ENCODE measurements at places on chromosomes 4 and X.

DNA sequence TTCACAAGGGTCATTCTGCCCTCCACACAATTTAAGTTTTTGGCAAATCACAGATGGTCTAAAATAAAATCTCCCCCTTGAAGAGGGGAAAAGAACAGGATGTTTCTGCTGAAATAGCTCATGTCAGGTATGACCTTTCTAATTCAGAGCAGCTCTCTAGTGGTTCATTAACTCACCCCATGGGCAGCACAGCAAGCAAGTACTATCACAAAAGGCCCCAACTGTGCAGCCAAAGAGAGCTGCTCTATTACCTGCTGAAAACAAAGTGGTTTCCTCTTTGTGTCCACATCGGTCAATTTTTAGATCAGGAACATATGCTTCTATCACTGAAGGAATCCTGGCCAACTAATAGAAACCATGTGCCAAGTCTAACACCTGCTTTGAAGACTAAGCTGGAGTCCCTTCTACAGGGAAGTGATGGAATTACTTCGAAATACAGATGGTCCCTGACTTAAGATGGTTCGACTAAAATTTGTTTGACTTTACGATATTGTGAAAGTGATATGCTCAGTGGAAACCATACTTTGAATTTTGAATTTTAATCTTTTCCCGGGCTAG is 164.3 kb downstream of the ENOX2 start:
- no peak for DNase-seq

GRCh38 chr4:38106311-38106710 is 146.1 kb downstream of the PTTG2 start:
- no peak for DNase-seq

GRCh38 chr4:4379540-4380087 is 7.3 kb upstream of the NSG1 start:
- no peak for DNase-seq

GRCh38 chr4:146260521-146260920 is 46.2 kb downstream of the REELD1 start:
- DNase-seq, result no peak

DNA sequence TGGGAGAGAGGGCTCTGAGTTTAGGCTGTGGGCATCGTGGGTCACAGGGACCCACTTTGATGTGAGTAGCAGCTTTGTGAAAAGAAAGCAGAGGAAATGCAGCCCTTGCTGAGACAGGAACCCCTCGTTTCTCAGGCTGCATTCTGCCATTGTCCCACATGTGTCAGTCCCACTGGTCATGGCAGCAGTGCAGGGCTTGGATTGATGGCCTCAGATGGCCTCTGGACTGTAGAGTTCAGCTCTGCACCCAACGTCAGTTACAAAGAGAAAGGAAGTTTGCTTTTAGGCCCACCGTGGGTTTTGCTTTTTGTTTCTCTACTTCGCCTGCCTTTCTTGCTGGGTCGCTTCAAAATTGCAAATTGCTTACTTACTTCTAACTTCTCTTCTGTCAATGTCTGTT is 248.3 kb upstream of the KLF3 start:
- DNase-seq, result no peak

DNA sequence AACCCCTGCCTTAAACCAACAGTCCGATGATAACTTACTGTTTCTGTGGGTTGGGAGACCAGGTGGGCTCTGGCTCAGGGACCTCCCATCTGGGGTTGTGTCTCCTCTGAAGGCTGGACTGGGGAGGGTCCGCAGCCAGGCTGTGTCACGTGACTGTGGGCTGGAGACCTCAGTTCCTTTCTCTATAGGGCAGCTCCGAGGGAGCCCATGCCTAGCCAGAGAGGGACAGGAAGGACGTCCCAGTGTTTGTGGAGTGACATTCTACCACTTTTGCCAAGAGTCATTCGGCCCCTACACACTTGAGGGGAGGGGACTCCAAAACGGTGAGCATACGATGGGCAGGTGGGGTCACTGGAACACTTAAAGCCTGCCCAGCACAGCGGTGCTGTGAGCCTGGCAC is 4.5 kb downstream of the PCGF3 start:
- no peak for DNase-seq

GRCh38 chr4:37715889-37716402 is 29.8 kb upstream of the RELL1 start:
- no peak for DNase-seq

DNA sequence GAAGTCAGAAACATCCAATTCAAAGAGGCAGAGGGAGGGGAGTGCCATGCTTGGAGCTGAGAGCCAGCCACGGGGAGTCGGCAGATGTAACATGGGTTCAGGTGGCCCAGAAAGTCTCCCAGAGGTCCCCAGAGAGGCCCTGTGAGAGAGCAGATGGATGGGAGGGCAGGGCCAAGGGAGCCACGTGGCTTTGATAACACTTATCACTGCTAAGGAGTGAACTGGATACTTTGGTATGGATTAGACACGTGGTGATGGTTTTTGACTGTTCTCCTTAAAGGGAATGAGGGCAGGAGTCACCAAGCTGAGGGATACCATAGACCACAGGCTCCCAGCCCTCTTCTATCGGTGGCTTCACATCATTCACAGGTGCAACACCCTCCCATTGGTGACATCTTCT is 13.7 kb downstream of the CCKAR start:
- DNase-seq, result no peak

DNA sequence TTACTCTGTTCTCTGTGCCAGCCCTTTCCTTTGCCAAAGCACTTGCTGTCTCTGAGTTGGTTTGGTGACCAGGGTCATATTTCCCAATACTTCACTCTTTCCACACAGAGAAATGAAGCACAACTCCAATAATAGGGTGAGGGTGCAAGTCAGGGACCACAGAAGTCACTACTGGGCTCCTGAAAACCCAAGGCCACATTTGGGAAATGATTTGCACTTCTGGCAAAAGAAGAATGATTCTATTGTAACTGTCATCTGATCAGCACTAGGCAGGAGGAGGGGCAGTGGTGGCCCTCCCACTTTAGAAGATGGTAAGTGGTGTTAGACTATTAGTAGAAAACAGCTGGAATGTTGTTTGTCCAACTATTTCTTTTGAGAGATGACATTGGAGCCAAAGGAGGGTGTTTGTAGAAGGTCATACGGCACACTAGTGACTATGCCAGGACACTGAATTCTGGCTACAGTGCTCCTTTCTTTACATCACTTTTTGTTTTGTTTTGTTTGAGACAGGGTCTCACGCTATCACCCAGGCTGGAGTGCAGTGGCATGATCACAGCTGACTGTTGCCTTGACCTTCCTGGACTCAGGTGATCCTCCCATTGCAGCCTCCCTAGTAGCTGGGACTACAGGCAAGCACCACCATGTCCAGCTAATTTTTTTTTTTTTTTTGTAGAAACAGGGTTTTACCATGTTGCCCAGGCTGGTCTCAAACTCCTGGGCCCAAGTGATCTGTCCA is 10.8 kb upstream of the HADH start:
- DNase-seq, result no peak

DNA sequence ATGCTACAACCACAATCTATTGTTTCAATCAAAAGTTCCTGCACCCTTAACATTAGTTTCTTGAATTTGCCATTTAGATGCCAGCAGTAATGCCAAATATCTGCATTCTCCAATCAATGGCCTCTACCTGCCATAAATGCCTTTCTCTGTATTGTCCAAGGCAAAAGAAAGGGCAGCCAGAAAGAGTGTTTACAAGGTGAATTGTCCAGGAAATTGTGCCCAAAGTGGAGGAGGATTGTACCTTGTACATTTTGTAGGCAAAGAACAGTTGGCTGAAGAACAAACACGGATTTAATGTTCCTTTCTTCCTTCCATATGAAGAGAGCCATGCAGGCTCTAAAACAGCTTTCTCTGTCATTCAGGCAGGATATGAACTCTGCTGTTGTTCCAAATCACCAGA is 181.5 kb downstream of the GUCY2F start:
- no peak for DNase-seq

GRCh38 chr4:150619042-150619441 is 37.1 kb downstream of the MAB21L2 start:
- DNase-seq, result no peak

DNA sequence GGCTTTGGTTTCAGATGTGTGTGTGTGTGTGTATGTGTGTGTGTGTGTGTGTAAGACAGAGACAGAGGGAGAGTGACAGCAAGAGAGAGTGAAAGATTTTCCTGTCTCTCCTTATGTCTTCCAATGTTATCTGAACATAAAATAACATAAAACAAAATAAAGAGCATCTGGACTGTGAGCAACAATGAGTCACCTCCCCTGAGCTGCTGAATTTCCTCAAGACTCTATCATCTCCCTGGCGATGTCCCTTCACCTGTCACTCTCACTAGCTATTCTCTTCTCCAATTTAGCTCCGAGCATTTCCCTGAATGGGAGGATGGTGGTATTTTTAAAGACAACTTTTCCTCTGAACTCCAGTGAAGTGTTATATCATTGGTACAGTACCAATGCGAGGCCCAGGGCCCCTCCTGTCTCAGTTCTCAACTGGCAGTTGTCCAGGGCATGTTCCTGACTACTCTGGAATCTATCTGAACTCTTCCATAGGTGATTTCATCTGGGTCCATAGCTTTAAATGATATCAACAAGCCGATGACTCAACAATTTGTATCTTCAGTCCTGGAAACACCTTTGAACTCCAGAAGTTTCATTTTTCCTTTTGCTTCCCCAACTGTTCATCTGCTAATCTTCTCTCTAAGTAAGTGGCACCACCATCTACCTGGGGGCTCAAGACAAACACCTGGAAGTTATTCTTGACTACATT is 195.0 kb upstream of the CLNK start:
- no peak for DNase-seq

- DNase-seq, result no peak
Measured at GRCh38 chrX:27823812-27824211, 16.0 kb downstream of the MAGEB10 start.

- no peak for DNase-seq
Measured at GRCh38 chr4:158513256-158513655, 8.4 kb upstream of the RXFP1 start.

DNA sequence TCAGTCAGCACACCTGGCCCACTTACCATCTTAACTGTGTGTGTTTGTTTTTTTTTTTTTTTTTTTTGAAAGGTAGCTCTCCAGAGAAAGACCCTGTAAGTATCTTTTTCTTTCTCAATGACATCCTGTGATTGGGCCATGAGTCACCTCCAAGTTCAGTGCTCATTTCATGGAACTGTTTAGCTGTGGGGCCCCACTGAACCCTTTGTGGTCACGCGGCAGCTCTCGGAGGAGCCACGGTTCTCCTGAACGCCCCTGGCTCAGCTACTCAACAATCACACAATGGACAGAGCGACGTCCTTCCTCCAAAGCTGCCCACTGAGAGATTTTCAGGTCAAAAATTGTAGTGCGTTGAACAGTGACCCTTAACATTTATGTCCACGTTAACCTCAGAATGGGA is 14.2 kb upstream of the IL3RA start:
- DNase-seq, result no peak

- peak; percentile 19 for DNase-seq
Measured at GRCh38 chr4:17511051-17511450, 839 bp downstream of the QDPR start.

DNA sequence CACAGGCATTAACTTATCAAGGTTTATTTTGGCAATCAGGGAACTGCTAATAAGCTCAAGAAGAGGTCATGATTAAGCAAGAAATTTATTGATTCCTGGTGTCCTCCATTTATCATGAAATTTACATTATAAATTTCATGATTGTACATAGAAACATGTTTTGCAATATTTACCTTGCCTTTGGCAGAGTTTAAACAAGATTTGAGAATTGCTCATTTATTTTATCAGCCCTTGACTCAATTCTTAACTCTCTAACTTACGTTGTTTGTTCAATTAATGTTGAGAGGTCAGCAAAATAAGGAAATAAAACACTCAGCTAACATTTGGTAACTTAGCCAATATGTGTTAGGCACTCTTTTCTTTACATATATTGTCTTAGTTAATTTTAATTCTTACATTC is 286.6 kb downstream of the SLC7A11 start:
- DNase-seq, result no peak

DNA sequence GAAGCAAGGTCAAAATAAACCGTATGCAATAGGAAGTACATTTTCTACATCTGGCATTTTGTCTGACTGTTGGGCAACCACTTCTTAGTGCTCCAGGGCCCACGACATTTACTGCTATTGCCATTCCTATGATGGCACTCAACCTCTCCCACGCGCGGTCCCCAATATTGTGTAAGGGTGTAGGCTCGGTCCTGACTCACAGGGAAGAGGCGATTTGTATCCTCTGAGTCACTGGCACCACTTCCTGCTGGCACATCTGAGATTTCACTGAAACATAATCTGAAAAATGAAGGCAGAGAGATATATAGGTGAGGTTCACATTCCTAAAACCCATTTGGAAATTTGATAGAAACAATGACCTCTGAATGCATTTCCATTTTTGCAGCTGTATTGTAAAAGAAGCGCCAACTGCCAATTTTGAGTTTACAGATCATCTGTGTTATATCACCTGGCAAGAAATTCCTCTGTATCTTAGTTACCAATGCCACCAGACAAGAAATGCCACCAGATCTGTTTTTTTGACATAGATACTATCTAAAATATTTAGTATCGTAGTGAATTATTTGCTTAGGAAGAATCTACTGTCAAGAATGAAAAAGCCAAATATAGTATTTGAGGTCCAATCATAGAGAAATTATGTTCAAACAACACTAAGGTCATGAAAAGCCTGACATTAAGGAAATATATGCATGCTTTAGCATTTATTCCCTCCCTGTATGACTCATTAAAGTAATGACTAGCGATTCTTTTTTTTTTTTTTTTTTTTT is 9.8 kb downstream of the EREG start:
- DNase-seq, result no peak

- no peak for DNase-seq
Measured at GRCh38 chr4:78032446-78032845, 24.7 kb upstream of the FRAS1 start.

GRCh38 chr4:114770624-114771023 is 172.0 kb downstream of the UGT8 start:
- DNase-seq, result no peak

GRCh38 chrX:130793975-130794374 is 109.0 kb downstream of the ENOX2 start:
- no peak for DNase-seq

- no peak for DNase-seq
Measured at GRCh38 chr4:117654079-117654478, 380.2 kb upstream of the NDST3 start.

GRCh38 chrX:155888139-155888538 is 7.0 kb downstream of the VAMP7 start:
- DNase-seq, result no peak

GRCh38 chrX:49992853-49993252 is 70.5 kb downstream of the CLCN5 start:
- DNase-seq, result no peak

Data from left ventricle myocardium inferior (tissue), 1 donor.